Breast epithelium (tissue), 4 donors: ENCODE measurements at places on chromosomes 5 and 9. TPM values are rescaled to one million over a fixed set of nuclear protein-coding genes. Genes with fewer than 3 reads are reported as not detected.

GRCh38 chr9:114549697-114550330, 37.8 kb upstream of the ATP6V1G1 start:
- DNase-seq: no peak

- no peak for DNase-seq
Measured at GRCh38 chr5:174281855-174282254, 236.3 kb downstream of the NSG2 start.

- DNase-seq: no peak
Measured at GRCh38 chr9:78826527-78826926, 529.6 kb downstream of the PSAT1 start.

DNA sequence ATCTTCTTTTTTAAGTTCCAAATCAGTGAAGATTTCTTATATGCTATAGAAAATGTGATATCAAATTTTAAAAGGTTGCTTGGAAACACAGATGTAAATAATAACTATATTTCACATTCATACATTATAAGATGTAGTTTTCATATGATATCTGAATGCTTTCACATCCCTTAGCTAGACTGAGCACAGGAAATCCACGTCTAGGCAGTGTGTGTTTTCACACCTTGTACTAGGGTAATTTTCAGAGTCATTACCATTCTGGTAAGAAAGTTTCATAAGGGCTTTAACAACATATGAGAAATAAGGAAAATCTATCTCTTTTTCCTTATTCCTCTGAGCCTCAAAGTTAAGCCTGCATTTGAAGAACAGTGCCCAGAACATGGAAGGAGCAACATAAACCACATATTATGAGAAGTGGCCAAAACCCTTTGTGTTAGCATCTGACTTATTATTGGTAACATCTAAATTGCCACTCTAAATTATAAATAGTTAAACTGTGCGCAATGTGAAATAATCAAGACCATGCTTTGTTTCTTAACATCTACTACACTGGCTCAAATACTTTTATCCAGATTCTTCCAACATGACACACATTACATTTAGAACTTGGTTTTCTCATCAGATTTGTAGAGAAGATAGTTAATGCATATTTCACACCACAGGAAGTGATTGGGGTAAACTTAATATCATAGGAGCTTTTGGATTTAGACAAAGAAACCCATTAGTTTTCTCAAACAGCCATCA, 113.3 kb downstream of the PPP2R2B start:
- DNase-seq: no peak

The HMMR gene
- 3.5 TPM for total RNA-seq

The PRSS3 gene
- not detected for total RNA-seq
